ENCODE measurements at places on chromosomes 11 and 22.

- DNase-seq, result no peak
These were observed 37.1 kb upstream of the HSPA8 start for GRCh38 chr11:123098990-123099389.

DNA sequence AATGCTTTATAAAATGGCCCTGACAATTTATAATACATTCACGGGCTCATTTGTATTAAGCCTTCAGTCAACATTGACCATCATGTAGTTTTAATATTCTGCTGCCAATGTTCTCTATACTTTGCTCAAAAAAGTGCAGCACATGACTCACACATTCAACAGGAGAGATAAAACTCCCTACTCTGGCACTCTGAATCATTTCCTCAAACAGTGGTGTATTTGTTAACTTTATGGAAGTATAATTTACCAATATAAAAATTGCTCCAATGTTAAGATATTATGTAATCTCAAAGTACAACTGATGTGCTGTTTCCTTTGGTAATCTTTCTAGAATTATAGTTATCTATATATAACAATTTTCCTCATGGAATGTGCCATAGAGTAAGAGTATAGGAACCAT lies 39.9 kb downstream of the MAML2 start:
- no peak for DNase-seq

DNA sequence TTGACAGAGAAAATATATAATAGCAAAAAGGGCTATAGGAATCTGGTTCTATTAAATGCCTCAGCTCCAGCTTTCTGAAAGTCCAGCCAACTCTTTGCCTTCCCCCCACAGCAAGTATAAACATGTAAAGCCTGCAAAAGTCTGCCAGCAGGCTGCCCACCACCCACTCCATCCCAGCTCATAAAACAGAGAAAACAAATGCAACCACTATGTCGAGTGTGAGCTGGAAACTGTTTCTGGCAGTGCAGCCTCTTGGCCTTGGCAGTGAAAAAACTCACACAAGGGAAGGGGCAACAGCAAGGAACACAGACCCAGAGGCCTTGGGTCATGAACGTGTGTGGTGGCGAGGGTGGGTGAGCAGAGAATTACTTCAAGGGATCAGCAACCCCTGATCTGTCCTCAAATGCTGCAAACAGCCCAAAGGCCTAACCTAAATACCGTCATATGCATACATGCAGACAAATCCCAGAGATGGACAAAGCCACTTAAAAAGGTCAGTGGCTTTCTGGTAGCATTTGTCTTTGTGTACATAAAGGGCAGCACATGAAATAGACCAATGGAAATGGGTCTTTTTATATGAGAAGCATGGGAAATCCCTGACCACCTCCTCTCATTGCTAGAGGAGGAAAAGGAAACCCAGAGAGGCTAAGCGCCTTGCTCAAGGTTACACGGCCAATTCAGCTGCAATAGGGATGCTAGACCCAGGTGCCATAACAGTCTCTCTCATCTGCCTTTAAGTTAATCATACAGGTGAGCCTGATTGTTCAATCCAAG lies 74.8 kb downstream of the NAT10 start:
- DNase-seq, result no peak

GRCh38 chr22:32736746-32737145 lies 64.8 kb upstream of the TIMP3 start:
- DNase-seq, result no peak

- DNase-seq, result no peak
These were observed 161.9 kb downstream of the INSC start for GRCh38 chr11:15276621-15277020.

DNA sequence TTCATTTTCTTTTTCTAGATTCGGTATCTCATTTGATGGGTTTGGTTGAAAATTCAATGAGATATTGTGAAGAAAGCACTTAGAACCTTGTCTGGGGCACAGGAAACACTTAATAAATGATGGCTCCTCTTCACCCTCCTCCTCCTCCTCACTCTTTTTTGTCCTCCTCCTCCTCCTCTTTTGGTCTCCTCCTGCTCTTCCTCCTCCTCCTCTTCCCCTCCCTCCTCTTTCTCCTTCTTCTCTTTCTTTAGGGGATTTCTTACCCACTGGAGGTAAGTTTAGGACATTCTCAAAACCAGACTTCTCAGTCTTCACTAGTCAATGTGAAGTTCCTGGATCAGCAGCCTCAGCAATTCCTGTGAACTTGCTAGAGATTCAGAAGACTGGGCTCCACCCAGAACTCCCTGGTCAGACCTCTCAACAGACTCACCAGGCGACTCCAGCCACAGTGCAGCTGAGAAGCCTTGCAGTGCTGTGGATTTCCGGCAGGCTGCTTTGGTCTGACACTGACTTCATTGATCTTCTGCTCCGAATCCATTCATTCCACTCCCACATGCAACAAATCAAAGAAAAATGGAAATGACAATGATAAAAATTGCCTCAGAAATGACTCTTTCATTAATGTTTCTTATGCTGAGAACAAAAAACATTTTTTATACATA lies 368.6 kb upstream of the B3GAT1 start:
- no peak for DNase-seq

GRCh38 chr11:69647390-69647748 lies 6.4 kb downstream of the CCND1 start:
- DNase-seq, result no peak

DNA sequence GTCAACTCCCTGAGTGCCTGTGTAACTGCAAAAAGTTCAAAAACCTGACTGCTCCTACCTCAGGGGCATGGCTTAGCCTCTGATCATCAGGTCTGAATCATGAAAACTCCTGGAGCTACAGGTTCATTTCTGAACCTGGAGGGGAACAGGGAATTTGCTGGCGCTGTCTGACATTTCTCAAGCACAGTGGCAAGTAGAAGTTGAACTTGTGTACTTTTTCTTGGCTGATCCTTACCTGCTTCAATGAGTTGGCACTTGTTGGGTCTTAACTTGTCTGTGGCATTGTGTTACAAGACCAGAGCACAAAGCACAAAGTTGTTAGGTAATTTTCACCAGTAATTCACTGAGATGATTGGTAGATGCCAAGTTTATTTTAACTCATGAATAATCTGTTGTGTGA lies 3.3 kb downstream of the TMEM109 start:
- no peak for DNase-seq

DNA sequence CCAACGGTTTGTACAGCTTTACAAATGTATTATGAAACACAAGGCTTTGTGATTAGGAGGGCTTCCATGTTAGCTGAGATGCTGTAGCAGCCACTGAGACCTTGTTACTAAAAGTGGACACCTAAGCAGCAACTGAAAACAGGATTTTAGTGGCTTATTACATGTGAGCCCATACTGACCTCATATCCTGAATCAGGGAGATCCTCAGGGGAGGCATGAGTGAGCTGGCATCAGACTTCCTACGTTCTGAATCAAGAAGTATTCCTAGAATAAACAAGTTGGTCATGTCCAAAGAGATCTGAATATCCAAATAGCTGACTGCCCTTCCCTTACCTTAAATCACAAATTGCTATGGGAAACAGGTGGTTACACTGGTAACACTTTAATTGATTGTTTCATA lies 59.1 kb upstream of the SCUBE2 start:
- no peak for DNase-seq

DNA sequence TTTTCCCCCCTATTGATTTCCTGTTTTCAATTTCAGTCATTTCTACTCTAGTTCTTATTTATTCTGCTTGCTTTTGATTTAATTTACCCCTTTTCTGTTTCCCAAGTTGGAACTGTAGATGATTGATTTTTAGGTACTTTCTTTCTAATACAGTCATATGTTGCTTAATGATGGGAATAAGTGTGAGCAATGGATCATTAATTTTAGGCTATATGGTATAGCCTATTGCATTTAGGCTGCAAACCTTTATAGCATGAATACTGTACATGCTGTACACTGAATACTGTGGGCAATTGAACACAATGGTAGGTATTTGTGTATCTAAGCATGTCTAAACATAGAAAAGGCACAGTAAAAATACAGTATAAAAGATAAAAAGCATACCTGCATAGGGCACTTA lies 44.9 kb downstream of the DDX10 start:
- no peak for DNase-seq

DNA sequence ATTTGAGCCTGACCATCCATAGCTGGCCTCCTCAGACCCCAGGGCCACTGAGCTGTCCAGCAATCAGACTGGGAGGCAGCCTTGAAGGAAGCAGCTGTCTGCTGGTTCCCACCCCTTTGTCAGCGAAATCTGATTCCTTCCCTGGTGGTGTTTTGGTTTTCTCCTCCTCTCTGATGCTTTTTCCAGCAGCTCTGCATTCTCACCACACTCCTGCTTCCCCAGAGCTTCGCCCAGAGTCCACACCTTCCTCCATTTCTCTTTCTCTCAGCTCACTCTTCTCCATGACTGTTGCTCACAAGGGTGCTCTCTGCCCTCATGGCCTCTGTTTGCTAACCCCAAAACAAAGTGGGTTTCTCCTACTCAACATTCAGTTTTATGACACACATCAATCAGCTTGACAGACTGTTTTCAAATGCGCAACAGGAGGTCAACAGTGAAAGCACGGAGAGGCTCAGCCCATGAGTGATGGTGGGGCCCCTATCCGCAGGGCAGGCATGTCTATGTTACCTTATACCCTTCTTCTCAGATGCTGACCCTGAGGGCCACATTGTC lies 130.6 kb upstream of the MTNR1B start:
- no peak for DNase-seq

DNA sequence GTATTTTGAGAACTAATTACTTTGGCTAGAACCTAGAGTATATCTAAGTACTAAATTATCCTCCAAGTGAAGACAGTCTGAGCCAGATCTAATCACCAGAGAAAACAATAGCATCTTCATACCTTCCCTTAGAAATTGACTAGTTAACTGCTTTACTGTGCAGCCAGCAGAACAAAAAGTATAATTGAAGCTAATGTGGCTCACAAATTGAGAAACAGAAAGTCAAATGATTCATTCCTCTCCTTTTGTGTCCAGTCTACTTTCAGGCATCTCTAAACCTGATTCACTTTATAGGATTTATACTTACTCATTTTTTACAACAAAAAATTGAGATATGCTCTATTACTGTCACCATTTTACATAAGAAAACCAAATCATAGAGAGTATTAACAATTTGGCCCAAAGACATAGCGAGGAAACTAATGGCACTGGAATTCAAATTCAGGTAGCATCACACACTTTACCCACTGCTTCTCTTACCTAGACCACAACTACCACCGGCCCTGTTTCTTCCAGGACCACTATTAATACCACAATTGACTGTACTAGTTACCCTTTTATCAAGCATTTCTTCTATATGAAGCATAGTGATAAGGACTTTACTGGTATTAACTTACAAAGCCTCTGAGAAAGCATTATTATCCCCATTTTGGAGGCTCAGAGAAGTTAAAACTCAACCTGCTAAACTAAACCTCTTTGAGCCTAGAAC lies 1402.6 kb upstream of the TENM4 start:
- no peak for DNase-seq

DNA sequence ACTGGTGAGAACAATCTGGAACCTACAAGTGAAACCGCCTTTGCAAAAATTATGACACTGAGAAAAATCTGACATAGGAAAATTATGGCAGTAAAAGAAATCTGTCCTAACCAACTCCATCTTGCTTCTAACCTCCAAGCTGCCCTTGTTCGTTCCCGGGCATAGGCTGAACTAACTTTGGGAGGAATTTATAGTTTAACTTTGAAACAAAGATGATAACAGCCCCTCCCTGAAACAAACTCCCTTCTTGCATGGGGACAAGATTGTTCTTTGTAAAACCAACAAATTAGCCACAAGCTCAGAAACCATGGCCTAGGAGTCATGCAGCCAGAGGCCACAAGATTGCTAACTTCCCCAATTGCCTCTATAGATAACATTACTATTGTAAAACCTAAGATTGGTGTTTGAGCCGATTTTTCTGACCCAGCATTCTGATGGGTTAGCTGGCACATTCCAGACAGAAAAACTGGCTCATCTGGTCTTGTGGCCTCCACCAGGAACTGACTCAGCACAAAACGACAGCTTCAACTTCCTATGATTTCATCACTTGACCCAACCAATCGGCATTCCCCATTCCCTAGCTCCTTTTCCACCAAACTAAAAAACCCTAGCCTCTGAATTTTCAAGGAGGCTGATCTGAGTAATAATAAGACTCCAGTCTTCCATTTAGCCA lies 3.6 kb upstream of the CCDC81 start:
- DNase-seq, result no peak

- no peak for DNase-seq
These were observed 10.6 kb upstream of the RAG2 start for GRCh38 chr11:36608491-36609199.
